ENCODE measurements at places on chromosomes 3 and 15. TPM values are rescaled to one million over a fixed set of nuclear protein-coding genes. Genes with fewer than 3 reads are reported as not detected.

GRCh38 chr3:193194371-193194770 is 46.7 kb upstream of the PLAAT1 start:
- no peak for DNase-seq

The ERICH6 gene
- total RNA-seq: not detected

DNA sequence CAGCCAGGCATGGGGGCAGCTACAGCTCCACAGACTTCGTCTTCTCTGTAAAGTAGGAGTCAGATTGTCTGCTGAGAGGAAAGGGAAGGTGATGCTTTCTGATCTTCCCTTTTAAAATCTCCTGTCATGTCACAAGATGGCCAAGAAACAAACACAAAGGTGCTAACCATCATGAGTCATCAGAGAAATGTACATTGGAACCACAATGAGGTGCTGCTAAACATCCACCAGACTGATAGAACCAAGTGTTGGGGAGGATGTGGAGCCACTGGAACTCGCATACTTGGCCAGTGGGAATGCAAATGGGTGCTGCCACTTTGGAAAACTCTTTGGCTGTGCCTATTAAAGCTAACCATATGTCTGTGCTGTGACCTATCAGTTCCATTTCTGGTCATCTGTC is 268.8 kb downstream of the SLCO3A1 start:
- no peak for DNase-seq

GRCh38 chr3:127767126-127767525 is 55.2 kb downstream of the MGLL start:
- DNase-seq: no peak

DNA sequence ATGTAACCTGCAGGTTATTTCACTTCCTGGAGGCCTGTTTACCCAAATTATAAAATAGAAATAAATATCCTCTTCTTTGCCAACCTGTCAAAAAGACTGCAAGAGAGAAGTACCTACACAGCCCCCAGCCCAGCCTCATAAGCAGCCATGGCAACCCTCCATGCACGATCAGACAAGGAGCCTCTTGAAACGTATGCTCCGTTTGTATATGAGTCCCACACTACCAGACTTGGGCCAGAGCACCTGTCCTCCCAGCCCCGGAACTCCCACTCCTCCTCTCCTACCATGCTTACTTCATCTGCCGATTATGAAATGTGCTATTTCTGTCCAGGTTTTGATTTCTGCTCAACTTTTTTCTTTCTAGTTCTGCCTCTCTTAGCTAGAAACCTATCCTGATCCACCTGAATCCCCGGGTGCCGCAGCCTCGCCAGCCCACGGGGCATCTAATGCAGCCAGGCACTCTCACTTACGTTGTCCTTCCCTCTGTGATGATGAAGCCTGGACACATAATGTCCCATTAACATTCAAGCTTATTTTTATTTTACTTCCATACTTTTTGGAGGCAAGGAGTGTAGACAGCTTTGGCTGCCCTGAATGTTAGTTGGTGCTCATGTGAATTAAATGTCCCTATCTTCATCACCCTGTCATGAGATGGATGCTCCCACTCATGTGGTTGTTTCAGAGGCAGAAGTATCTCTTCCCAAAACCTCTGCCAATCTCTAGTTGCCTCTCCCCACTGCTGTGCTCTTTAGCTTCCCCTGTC is 73.8 kb downstream of the MB21D2 start:
- no peak for DNase-seq

- DNase-seq: no peak
These were observed 6.1 kb downstream of the OR5H1 start for GRCh38 chr3:98136631-98137030.

DNA sequence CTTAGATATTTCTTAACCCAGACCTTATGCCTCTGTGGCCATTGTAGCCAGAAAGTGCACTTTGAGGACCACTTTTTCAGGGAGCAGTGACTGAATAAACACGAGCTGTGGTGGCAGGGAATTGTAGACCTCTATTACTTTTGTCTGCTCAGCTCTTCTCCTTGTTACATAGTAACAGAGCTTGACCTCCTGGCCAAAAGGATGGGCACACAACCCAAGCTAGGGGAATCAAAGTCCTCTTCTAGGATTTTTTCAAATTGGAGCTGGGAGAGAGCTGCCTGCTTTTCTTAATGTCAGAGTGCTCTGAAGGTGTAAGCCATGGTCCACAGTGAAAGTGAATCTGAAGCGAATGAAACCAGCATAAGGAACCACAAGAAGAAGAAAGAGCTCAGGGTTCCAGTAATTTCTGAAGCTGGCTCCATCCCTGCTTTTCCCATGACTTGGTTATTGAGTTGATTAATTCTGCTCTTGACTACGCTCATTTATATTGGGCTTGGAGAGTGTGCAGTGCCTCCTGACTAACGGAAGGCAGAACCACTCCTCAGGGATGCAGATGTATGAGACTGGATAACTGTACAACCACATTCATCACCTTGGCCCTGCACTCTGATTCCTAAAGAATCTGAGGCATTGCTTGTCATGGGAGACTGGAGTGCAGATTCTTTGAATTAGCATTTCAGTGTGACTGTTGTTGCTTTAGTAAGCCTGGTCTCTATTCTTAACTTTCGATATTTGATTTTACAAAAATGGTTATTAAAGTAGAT is 60.9 kb downstream of the TLNRD1 start:
- no peak for DNase-seq

DNA sequence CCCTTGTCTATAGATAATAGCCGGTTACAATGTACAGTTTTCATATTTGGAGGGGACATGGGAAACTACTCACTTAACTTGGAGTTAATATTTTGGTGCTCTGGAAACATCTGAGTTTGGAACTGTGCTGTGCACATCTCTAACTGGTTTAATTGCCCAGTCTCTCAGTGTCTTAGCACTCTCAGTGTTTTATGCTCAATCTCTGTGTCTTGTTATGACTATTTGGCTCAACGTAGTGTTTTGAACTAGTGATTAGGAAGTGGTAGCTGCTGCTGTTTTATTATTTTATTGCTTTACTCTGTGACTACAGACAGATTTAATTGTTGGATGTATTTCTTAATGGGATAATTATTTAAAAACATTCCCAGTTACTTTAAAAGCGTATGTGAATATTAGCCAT is 17.0 kb downstream of the FNDC3B start:
- no peak for DNase-seq

The ANO10 gene
- total RNA-seq: 19.1 TPM

The SRGAP3 gene
- 6.2 TPM for total RNA-seq

GRCh38 chr15:70064441-70064840 is 33.3 kb downstream of the TLE3 start:
- no peak for DNase-seq

GRCh38 chr3:11591391-11592282 is 52.1 kb downstream of the VGLL4 start:
- DNase-seq: no peak

DNA sequence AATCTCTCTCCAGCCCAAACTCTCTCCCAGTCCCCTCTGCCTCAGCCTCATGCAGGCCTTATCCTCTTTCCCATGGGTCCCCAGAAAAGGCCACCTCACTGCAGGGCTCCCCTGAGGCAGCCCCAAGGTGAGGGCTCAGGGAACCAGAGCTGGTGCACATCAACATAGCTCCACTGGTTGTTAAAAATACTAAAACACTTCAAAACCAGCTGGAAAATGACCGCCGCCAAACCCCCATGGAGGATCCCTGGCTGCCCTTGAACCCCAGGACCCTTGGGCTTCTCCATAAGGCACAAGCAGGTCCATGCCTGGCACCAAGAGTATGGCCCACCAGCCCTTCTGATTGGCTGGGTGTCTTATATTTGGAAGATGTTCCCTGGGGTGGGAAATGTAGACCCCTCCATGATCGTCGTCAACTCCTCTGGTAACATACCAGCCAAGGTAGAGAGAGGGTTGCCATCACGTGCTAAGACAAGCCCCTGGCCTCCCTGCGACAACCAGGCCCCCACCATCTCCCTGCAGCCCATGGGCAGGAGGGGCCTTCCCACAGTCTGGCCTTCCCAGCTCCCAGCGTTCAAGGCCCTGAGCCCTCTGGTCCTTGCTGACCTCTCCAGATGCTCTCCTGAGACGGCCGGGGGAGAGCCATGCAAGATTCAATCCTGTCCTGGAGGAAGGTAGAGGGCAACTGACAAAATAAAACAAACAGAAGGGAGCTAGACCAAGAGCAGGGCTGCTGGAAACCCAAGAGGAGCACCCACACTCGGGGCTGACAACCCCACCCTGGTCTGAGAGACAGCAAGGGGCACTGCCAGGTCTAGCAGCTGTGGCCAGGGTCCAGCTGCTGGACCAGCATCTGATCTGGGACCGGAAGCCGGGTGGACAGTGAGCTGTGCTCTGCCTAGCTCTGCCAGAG is 132.1 kb upstream of the PRR20G start:
- no peak for DNase-seq

GRCh38 chr3:172329070-172329469 is 119.2 kb downstream of the GHSR start:
- no peak for DNase-seq

DNA sequence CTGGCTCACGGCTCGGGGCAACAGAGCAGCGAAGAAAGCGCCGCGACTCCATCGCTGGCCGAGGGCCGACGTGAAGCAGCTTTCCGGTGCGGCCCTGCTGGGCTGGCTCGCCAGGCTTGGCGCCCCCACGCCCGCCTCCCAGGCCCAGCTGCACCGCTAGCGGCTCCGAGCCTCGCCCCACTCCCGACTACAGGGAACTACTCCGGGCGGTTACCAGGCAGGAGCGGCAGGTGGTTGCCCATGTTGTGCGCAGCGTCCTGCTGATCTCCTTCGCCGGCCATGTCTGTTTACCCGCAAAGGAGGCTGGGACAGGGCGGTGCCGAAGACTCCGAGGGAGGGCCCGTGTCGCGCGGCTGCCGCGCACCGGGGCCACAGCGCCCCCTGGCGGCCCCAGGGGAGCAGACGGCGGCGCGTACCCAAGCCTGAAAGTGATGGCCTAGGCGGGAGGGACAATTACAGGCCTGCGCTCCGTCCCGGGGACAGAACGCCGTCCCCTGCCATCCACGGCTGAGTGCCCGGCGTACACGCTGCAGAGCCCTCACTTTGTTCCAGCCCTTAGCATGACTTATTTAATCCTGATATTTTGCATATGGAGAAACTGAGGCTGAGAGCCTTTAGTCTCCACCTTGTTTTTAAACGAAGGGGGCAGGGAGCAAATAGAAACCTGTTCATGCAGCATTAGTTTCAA is at the start of gene CRBN:
TSS of gene CRBN (minus strand) at position 285 of the 688 bp plus-strand sequence. CDS start at position 281, 4 bp downstream.
- peak; percentile 83 for DNase-seq

DNA sequence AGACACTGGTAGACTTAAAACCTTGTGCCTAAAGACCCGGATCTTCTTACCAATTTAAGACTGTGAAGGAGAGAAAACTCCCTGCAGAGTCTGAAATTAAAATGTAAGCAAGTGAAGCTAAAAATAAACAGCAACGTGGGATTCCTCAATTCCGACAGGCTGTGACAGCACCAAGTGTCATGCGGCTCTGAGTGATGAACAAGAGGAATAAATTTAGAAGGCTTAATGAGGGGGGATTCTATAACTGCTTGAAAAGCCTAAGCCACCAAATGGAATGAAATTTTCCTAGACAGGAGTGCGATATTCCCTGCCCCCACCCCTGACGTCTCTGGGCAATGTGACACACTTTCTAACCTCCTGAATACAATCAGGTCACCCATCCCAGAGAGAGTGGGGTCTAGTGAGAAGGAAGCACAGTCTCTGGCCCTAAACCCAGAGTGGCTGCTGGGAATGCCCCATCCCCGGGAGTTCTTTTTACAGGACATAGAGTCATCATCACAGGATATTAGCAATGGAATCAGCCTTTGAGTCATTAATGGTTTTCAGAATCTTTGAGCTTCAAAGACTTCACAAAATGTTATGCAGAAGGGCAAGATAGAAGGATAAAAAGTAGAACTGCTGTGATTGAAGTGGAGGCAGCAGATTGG is 114.3 kb downstream of the EDEM1 start:
- no peak for DNase-seq

DNA sequence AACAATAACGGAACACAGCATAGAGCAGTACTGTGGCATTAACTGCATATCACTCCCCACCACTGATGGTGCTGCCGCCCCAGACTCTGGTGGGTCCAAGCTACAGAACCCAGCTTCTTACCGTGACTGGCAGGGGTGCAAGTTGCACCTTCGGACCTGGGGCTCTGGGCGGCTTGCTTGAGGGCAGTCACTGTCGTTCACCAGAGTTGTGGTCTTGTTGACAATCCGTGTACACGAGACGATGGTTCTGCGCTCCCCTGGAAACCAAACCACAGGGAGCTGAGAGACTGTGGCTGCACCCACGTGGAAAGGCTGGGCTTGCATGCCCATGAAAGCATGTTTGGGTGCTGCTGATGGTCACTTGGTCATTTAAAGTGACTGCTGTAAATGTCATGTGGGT is 293.0 kb downstream of the ADAMTS17 start:
- DNase-seq: no peak

The P2RY12 gene
- total RNA-seq: not detected

DNA sequence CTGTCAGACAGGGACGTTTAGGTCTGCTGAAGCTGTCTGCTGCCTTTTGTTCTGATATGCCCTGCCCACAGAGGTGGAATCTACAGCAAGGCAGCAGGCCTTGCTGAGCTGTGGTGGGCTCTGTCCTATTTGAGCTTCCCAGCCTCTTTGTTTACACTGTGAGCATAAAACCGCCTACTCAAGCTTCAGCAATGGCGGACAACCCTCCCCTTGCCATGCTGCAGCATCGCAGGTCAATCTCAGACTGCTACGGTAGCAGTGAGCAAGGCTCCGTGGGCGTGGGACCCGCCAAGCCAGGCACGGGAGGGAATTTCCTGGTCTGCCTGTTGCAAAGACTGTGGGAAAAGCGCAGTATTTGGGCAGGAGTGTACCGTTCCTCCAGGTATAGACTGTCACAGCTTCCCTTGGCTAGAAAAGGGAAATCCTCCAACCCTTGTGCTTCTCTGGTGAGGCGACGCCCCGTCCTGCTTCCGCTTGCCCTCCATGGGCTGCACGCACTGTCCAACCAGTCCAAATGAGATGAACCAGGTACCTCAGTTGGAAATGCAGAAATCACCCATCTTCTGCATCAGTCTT is 71.4 kb downstream of the SPSB4 start:
- DNase-seq: no peak
